Uterus (tissue), 4 donors: ENCODE measurements at places on chromosomes 2 and 18. TPM values are rescaled to one million over a fixed set of nuclear protein-coding genes. Genes with fewer than 3 reads are reported as not detected.

The NEUROD1 gene
- total RNA-seq: not detected

The IL1RL2 gene
- total RNA-seq: not detected

The RGPD4 gene
- total RNA-seq: not detected

The ABCG8 gene
- not detected for total RNA-seq

The WDSUB1 gene
- 8.7 TPM for total RNA-seq

The BUB1 gene
- total RNA-seq: not detected

The RAB10 gene
- 219 TPM for total RNA-seq

The R3HDM1 gene
- 8.5 TPM for total RNA-seq

The ZCCHC2 gene
- 7.4 TPM for total RNA-seq

- DNase-seq: no peak
Measured at GRCh38 chr2:207274530-207275189, 108.9 kb upstream of the KLF7 start.

DNA sequence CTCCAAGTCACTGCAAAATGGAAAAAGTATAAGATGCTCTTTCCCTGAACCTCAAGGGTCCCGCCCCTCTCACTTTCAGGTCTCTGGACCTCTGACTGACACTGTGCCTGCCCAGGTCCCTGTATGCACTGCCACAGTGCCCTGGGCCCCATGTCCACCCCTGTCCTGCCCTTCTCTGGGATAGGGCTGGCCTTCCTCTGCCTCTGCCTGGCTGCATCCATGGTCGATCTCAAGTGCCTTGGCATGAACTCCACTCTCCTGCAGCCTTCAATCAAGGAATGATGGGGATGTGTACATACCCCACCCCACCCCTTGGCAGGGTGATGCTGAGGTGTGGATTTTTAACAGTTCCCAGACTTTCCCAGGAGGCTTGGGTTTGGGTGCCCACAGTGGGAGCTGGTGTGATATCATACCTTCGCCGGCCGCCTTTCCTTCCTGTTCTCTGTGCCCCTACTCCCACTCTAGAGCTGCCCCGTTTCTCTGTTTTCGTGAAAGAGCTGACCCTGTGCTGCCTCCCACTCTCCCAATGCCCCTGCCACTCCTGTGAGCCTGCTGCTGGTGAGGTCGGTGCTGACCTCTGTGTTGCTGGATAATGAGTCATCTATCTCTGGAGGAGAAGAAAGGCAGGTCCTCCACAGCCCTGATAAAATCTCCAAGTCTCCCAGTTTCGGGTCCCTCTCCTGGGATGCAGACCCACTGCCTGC is 18.9 kb downstream of the PTPN18 start:
- DNase-seq: no peak

DNA sequence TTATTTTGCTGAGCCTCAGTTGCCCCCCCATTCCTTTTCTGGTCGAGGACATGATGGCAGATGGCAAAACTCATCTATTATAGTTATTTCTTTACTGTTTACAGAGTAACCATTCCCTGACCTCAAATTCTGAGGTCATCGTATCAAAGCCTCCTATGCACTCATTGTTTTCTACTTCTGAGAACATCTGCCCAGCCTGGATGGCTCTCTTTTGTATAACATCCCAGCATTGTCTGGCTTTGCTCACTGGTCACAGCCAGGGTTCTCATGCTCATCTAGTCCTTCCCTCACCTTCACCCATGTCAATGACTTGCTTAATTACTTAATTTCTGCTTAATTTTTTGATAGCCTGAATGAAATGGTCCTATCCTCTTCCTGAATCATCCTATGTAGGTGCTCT is 472.1 kb downstream of the PARD3B start:
- DNase-seq: no peak

DNA sequence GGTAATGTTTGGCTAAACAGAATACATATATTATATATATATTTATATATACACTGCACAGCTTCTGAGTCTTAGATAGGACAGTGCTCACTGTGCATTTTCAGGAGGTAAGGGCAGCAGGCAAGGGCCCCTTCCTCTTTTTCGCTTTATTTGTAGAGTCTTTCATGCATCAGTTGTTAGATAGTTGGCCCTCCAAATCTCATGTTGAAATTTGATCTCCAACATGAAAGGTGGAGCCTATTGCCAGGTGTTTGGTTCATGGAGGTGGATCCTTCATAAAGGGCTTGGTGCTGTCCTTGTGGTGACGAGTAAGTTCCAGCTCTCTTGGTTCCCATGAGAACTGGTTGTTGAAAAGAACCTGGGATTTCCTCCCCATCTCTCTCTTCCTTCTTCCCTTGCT is 48.1 kb downstream of the TSN start:
- DNase-seq: no peak

- DNase-seq: no peak
Measured at GRCh38 chr2:81355436-81355835, 1050.9 kb upstream of the LRRTM1 start.

- no peak for DNase-seq
Measured at GRCh38 chr2:223148516-223148915, 96.5 kb downstream of the KCNE4 start.

- DNase-seq: no peak
Measured at GRCh38 chr2:23213196-23213595, 171.8 kb upstream of the KLHL29 start.

GRCh38 chr2:228864131-228864530 is 407.0 kb downstream of the PID1 start:
- DNase-seq: no peak

GRCh38 chr2:9975805-9976447 is 24.4 kb downstream of the GRHL1 start:
- peak; percentile 46 for DNase-seq

GRCh38 chr18:45749918-45750689 is 26.1 kb downstream of the SLC14A1 start:
- DNase-seq: no peak

GRCh38 chr18:13536578-13536977 is 189.8 kb downstream of the FAM210A start:
- DNase-seq: no peak

DNA sequence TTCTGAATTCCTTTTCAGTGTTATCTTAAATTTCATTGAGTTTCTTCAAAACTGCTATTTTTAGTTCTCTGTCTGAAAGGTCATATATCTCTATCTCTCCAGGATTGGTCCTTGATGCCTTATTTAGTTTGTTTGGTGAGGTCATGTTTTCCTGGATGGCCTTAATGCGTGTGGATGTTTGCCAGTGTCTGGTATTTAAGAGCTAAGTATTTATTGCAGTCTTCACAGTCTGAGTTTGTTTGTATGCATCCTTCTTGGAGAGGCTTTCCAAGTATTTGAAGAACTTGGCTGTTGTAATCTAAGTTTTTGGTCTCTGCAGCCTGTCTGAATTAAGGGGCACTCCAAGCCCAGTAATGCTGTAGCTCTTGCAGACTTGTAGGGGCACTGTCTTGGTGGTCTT is 249.3 kb downstream of the ZNF385B start:
- DNase-seq: peak; percentile 46

- DNase-seq: no peak
Measured at GRCh38 chr18:63149302-63149587, 170.3 kb downstream of the BCL2 start.

DNA sequence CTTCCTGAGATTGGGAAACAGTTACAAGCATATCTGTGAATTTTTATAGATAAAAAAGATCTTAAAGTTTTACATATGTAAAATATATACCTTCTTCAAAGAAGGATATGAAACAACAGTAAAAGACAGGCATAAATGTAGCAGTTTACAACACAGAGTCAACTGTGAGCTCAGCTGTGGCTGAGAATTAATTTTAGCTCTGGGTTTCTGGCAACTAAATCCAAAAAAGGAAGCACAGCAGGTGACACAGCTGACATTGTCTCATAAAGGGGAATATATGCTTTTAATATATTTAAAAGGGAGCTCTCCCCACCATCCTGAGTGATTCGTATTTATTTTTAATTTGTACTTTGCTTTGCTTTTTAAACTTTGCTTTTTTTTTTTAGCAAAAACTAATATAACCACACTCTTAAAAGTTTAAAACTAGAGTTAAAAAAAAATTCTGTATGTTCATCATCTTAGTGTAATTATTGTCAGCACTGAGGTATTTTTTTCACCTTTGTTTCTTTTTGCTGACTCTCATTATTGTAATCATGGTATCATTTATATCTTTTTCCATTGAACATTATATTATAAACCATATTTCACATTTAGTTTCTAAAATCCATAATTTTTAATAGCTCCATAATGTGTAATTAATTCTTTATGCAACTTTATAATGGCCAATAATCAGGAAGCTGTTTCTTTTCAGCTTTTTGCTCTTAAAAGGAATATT is 6.7 kb downstream of the TUBB6 start:
- DNase-seq: no peak

- no peak for DNase-seq
Measured at GRCh38 chr2:104857262-104858005, 3.5 kb downstream of the POU3F3 start.

DNA sequence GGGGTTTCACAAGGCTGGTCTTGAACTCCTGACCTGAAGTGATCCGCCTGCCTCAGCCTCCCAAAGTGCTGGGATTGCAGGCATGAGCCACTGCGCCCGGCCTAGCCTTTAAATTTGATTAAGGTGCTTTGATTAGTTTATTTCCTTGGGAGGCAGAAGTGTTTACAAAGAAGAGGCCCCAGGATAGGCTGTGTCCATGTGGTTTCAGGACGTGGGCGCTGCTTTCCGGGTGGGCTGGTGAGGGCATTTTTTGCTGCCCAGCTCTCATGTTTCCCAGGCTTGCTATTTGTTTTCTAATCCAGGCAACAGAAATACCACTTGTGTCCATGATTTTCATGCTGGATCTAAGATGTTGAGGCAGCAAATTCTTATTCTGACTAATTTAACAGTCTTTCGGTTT is 124.2 kb downstream of the SH3RF3 start:
- DNase-seq: no peak

- no peak for DNase-seq
Measured at GRCh38 chr18:11480692-11481091, 128.7 kb upstream of the SLC35G4 start.

- DNase-seq: no peak
Measured at GRCh38 chr2:2805263-2805662, 474.2 kb upstream of the MYT1L start.

- DNase-seq: no peak
Measured at GRCh38 chr18:65761636-65762295, 11.0 kb downstream of the CDH7 start.
